NCI-H1694 treated with DMSO at 0.1 percent for 48 hours (cell line): ENCODE measurements at places on chromosomes 12 and 14.

DNA sequence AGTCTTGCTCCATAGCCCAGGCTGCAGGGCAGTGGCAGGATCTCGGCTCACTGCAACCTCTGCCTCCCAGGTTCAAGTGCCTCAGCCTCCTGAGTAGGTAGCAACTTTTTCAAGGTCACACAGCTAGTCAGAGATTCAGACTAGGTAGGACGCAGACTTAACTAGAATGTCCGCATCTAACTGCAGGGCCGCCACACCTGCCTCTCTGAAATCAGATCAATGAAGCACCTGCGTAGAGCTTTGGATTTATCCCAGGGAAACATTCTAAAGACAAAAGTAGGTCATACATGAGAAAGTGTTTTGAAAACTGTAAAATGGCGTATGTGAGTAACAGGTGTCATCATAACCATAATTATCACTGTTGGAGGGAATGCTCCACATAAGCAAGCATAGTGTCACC is 49.5 kb upstream of the PAPOLA start:
- no peak for DNase-seq

DNA sequence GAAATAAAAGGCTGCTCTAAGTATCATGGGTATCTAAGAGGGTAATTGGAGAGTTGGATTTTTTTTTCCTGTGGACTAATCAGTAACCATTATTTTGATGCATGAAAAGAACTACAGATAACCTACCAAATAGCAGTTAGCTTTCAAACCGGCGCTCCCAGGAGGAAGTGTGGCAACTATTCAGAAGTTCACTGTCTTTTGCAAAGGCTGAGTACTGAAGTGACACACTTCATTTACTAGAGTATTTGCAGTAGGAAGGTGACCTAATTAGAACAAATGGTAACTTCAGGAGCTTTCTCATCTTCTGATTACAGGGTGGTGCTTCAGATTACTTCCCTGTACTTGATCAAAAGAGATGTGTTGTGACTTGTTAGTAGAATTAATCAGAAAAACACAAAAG is 87.7 kb downstream of the PELI2 start:
- DNase-seq, result no peak

DNA sequence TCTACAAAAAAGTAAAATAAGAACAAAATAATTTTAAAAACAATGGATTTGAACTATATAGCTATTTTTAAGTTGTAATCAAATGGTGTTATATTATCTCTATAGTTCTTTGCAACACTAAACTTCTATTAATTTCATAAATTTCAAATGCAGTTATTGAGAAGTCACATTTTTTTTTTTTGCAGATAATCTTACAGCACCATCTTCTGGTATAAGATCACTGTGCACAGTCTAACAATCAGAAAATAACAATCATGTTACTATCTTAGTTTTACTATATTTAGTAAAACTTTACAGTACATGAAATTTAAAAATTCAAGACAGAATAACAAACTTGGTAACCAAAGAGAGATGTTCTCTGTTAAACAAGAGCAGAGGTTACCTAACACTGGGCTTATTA is 40.6 kb downstream of the GXYLT1 start:
- no peak for DNase-seq

- DNase-seq, result no peak
These were observed 89.6 kb downstream of the TMEM132C start for GRCh38 chr12:128356547-128356946.

DNA sequence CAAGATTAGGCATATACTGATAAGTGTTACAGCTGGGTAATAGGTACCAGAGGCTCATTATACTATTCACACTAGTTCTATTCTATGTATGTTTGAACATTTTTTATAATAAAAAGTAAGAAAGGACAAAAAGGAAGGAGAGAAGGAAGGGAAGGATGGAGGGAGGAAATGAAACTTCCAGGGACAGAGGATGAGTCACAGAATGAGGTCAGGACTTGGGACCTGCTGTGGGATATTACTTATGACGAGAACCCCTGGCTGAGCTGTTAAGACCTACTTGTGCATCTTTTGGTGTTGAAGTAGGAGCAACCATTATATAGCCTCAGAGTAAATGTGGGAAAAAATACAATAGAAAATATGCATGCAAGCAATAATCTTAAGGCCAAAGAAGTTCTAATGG is 16.7 kb upstream of the TMEM260 start:
- no peak for DNase-seq

- DNase-seq, result peak; percentile 22
These were observed 12.2 kb downstream of the MMP14 start for GRCh38 chr14:22848351-22849164.

DNA sequence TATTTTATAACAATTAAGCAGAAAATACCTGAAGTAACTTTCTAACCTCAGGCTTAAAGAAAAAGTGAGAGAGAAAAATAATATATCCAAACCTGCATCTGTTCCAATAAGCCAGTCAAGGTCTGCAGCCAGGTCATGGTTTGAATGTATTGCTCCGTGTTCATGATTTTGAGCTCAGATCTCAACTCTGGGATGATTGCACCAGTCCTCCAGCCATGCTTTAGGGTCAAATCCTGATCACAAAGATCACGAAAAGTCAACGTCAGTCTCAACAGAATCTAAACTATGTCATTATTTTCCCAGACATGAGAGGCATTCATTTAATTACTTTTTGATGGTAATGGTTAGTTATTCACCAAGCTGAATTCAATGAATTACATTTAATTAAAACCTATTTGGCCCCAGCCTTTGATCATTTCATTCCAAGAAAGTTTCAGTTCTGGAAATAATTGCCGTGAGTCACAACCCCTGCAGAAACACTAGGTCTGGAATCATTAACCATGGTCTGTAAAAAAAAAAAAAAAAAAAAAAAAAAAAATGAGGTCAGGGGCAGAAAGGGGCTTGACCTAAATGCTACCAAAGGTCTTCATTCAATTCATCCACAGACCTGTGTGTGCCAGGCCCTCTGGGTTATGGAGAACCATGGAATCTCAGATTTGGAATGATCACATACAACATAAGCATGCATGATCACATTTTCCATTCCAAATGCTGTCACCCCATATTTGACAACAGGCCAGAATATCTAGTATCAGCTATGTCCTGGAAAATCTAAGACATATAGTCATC is 55.6 kb downstream of the NT5DC3 start:
- DNase-seq, result no peak

GRCh38 chr12:65999564-66000280 is 130.8 kb downstream of the LLPH start:
- no peak for DNase-seq

DNA sequence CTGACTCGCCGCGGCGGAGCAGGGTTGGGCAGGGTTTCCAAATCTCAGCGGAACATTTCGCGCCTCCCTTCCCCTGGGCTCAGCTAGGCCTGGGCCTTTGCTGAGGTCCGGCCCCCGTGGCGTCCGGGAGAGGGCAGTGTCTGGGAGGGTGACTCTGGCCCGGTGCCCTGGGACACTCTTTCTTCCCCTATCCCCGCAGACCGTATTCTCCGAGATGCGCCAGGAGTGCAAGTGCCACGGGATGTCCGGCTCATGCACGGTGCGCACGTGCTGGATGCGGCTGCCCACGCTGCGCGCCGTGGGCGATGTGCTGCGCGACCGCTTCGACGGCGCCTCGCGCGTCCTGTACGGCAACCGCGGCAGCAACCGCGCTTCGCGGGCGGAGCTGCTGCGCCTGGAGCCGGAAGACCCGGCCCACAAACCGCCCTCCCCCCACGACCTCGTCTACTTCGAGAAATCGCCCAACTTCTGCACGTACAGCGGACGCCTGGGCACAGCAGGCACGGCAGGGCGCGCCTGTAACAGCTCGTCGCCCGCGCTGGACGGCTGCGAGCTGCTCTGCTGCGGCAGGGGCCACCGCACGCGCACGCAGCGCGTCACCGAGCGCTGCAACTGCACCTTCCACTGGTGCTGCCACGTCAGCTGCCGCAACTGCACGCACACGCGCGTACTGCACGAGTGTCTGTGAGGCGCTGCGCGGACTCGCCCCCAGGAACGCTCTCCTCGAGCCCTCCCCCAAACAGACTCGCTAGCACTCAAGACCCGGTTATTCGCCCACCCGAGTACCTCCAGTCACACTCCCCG is 3.0 kb downstream of the WNT1 start:
- DNase-seq, result no peak

DNA sequence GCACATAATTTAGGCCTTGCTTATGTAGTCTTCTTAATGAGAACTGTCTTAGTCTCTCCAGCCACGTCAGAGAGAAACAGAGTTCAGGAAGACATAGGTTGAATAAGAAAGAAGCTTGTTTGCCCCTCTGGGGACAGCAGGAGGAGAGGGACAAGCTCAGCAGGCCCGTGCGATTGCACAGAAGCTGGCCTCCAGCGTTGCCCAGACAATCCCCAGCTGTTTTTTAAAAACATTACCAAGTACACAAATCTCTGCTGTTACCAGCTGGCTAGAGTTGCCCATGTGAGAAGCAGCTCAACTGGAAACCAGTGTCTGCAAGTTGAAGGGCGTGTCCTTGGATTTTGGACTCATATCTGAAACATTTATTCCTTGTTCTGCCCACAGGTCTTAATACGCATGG is 232.6 kb downstream of the EFCAB11 start:
- DNase-seq, result no peak

DNA sequence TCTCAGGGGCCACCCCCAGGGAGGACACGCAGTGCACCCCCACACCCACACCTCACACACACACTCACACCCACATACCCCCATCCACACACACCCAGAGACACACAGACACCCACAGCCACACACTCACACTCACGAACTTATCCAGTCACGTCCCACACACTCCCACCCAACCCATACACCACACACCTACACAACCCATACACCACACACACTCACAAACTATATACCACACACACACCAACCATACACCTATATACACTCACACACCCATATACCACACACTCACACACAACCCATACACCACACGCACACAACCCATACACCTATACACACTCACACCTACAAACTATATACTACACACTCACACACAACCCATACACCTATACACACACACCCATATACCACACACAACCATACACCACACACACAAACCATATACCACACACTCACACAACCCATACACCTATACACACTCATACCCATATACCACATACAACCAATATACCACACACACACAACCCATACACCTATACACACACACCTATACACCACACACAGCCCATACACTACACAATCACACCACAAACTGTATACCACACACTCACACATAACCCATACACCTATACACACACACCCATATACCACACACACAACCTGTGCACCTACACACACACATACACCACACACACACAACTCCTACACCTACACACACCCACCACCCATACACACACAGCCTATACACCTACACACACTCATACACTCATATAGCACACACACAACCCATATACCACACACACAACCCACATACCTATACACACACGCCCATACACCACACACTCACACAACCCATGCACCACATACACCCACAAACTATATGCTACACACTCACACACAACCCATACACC is 42.7 kb downstream of the TMEM121 start:
- no peak for DNase-seq

GRCh38 chr12:23217667-23218066 is 592.7 kb downstream of the ETNK1 start:
- DNase-seq, result no peak

GRCh38 chr14:73747379-73748211 is 33.4 kb upstream of the PNMA1 start:
- DNase-seq, result no peak

DNA sequence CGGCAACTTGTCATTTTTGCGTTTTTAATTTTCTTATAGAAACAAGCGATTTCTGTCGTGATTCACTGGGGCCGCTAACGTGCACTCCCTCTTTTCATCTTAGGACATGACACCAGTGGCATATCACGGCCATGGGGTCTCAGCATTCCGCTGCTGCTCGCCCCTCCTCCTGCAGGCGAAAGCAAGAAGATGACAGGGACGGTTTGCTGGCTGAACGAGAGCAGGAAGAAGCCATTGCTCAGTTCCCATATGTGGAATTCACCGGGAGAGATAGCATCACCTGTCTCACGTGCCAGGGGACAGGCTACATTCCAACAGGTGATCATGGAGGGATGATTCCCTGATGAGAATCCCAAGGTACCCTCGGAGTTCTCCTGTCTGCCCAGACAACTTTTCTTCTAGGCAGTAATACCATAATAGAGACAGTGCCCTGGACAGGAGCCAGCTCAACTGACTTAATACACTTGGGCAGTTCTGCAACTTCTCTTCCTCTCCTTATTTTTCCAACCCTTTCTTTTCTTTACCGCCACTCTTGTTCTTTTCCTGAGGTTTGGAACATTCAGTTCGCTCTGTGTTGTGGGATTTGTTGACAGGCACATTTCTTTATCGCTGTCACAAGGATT is 821 bp downstream of the TMEM106C start:
- no peak for DNase-seq

- DNase-seq, result no peak
These were observed 22.9 kb downstream of the DYRK2 start for GRCh38 chr12:67671419-67671818.

DNA sequence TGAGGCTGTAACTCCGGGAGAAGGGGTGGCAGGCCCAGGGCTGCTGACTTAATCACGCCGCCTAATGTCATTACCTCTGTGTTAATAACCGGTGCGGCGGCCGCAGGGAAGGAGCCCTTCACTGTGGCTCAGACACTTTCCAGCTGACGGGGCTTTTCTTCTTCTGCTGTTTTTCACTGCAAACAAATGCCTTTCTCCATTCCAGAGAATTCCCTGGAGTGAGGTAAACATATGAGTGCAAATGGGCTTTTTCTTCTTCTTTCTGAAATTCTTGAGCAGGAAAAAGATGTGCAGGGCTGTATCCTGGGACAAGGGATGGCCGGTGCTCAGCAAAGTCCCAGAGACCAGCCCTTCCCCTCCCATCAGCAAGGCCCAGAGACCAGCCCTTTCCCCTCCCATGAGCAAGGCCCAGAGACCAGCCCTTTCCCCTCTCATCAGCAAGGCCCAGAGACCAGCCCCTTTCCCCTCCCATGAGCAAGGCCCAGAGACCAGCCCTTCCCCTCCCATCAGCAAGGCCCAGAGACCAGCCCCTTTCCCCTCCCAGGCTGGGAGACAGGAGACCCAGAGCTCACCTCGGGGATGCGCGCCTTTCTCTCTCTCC is 33.4 kb upstream of the FAM181A start:
- no peak for DNase-seq

DNA sequence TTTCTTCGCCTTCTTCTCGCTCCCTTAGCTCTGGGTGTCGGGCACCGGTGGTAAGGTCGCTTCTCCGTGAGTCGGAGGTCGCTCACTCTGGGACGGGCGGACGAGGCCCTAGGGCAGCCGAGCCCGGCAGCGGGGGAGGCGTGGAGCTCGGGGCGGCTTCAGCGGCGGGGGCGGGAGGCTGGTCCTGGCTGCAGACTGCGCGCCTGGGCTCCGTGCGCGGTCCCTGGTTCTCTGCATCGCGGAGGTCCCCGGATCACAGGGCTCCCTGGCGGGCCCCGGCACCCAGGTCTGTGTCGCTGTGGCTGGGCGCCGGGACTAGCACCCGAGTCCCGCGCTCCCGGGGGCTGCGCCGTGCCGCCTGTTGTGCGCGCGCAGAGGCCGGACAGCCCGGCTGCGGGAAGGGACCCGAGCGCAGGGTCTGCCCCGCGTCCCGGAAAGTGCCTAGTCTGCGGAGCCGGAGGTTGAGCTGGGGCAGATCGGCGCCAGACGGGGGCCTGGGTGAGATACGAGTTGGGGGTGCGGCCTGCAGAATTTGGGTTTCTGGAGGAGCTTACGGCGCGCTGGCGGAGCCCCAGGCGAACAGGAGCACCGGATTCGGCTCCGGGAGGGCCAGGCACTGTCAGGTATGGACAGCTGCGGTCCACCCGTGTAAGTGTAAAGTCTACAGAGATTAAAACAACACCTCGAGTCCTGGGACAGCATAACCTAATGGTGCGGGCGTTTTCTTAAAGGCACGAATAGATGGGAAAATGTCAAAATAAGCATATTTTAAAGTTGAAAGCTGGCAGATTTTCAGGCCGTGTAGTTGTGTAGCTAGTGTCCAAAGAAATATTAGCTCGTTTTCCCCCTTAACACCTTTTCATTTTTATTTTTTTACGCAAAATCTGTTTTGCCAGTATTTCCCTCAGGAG is 713 bp downstream of the FRMD6 start:
- peak; percentile 23 for DNase-seq
